ENCODE measurements at places on chromosomes 4 and X.

- no peak for DNase-seq
Measured at GRCh38 chr4:40058121-40058520, 1.5 kb downstream of the N4BP2 start.

GRCh38 chr4:78749972-78750727, 26.0 kb upstream of the BMP2K start:
- no peak for DNase-seq

GRCh38 chrX:133191739-133192039, 26.5 kb downstream of the TFDP3 start:
- DNase-seq: no peak

GRCh38 chr4:95214408-95214807, 334.4 kb downstream of the UNC5C start:
- DNase-seq: no peak

DNA sequence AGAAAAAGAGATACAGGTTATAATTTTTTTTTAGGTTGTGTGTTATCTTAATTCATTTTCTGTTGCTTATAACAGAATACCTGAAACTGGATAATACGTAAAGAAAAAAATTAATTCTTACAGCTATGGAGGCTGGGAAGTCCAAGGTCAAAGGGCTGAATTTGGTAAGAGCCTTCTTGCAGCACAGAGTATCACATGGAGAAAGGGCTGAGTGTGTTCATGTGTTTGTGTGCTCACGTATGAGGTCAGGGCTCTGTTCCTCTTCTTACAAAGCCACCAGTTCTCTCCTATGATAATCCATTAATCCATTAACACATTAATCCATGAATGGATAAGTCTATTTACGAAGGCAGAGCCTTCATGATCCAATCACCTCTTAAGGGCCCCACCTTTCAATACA, 8.6 kb upstream of the RAB28 start:
- DNase-seq: no peak

DNA sequence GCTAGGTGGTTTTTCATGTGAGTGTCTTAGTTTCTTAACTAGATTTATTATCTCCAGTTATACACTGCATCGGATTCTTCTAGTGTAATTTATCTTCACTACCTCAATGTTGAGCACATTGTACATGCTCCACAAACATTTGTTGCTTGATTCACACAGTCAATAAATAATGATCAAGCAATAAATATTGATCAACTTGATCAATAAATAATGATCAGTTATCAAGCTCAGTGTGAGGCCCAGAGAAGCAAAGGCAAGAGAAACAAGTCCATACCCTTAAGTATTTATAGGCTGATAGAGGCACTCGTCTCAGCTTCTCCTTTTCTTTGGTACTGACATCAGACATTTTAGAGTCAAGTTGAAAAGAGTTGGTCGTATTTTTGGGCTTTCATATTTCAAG, 5.1 kb upstream of the VBP1 start:
- no peak for DNase-seq

- no peak for DNase-seq
Measured at GRCh38 chr4:86118711-86119110, 241.1 kb downstream of the MAPK10 start.

DNA sequence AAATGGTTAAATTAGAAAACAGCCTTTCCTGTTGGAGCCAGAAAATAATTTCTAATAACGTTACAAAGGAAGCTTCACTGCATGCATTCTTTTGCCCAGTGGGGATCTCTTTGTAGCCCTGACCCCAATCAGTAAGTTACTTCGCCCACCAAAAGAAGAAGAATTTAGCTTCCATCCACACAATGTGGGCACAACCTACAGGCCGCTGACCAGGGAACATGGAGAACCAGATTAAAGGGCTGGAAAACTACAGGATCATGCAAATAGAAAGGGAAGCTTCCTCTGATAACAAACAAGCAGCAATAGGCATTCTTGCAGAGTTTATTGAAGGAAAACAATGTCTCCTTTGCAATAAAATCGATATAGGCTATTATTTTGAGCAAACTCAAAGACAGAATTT, 21.3 kb upstream of the TSPAN5 start:
- no peak for DNase-seq

DNA sequence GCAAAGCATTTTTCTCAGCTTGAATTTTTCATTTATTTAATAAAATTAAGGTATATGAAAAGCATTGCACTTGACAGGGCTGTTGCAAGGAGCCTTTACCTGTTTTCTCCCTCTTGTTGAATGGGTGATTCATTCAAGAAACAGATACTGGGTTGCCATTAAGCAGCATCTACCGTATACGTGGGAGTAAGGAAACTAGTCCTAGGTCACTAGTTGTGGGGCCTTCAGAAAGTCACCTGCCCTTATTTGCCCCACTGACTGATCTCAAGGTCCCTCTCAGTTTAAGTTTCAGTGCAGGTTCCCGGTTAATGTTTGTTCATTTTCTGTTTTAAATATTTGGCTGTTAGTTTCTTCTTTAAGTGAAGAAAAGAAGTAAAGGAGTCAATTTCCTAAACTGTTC, 34.0 kb downstream of the LHFPL1 start:
- DNase-seq: no peak

All from fibroblast of skin of left quadriceps (primary cell).